ENCODE measurements at places on chromosomes 5 and 9. TPM values are rescaled to one million over a fixed set of nuclear protein-coding genes. Genes with fewer than 3 reads are reported as not detected.

SREK1 gene
- total RNA-seq, result 99.6 TPM

ZNF454 gene
- total RNA-seq, result not detected

PCDHB4 gene
- total RNA-seq, result not detected

SLIT3 gene
- total RNA-seq, result not detected

IRX2 gene
- total RNA-seq, result not detected

DRD1 gene
- total RNA-seq, result not detected

SLC6A18 gene
- not detected for total RNA-seq

DNA sequence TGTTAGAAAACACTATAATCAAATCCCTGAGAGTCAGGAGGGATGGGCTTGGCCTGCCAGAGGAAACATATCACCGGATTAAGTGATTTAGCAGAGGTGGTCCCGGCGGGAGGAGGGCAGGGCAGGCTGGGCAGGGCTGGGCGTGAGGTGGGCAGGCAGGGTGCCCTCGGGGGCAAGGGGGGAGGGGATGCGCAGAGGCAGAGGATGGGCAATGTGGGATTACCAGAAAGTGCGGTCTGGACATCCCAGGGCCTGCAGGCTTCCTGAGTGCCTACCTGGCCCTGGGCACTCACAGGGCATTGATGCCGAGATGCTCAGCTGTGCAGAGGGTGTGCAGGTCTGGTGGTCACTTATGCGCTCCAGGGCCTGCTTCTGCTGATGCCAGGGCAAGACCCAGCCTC, 115.2 kb downstream of the ADAMTS2 start:
- DNase-seq, result no peak

- no peak for DNase-seq
Measured at GRCh38 chr5:134840811-134841210, 5.0 kb upstream of the C5orf24 start.

- no peak for DNase-seq
Measured at GRCh38 chr9:78904686-78905085, 607.8 kb downstream of the PSAT1 start.

GRCh38 chr9:127170103-127170502, 47.7 kb upstream of the ANGPTL2 start:
- DNase-seq, result no peak

- DNase-seq, result no peak
Measured at GRCh38 chr9:76379494-76379893, 14.7 kb downstream of the RFK start.

DNA sequence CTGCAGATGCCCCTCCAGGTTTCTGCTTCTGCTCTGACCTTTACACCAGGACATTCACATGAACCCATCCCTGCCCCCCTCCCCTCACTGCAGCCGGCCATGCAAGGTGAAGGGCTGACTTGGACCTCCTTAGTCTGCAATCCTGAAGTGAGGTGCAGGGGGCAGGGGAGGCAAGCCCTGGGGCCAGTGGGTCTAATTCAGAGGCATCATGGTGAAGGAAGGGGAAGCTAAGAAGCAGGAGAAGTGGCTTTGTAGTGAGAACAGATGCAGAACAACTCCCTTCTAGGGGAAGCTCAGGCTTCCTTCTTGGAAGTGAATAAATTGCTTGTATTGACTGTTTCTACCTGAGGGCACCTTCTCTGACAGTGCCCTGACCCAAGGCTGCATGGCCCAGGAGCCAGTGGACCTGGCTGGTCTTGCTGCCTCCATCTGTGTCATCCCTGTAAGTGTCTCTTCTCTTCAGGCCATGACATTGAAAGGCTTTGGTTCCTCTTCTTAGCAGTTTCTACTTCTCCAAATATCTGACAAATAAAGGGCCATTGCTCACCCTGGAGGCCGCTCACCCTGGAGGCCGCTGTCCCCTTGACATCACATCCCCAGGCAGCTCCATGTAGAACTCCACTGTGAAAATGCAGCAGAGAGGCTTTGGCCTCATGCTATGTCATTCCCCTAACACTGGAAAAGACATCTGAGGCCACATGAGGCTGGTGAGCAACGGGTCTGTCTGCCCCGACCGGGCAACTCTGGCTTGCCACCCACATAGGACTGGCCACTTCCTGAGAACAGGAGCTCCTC, 55.3 kb downstream of the GADD45G start:
- no peak for DNase-seq

- DNase-seq, result no peak
Measured at GRCh38 chr5:169697511-169697890, 60.4 kb downstream of the DOCK2 start.

GRCh38 chr5:179321206-179321987, 23.9 kb downstream of the ADAMTS2 start:
- DNase-seq, result no peak

DNA sequence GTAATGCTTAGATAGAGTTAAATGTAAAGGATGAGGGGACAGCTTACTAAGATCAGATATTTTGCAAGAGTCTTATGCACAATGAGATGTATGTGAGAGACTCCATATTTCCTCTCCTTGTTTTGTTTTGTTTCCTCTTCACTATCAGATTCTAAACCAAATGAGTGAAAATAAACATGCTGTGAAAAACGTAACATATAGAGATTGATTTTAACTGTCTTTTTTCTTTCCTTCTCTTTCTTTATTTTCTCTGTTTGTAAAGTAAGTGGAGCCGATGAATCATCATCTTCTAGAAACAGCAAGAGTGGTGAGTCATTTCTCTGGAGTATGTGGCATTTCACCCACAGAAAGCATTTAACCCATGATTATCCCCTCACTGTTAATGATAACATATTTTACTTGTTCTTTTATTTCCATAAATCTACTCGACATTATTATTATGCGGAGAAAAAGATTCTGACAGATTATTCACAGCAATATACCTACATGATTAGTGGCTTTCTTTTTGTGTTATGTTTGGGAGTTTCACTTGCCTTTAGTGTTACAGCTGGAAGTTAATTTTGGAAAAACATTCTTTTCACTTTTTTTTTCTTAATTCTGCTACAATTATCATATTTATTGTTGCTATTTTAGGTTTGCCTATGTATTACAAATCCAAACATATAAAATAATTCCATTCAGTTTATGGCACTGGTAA, 2.1 kb upstream of the ANXA1 start:
- DNase-seq, result no peak

DNA sequence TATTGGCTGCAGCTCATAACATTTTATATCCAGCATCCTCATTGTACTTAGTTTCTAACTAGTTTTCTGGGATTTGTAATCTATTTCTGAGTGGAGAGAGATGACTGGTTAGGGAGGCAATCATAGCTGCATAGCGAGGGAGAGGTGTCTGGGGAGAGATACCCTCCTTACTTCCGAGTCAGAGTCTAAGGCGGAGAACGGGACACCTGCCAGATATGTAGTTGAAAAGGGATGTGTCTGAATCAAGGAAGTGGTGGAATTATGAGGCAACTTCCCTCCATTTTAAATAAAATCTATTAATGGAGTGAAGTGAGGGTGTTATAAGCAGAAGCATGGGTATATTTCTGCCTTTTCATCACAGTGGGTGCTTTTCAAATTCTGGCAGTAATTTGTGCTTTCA, 126.5 kb downstream of the MAST4 start:
- no peak for DNase-seq

DNA sequence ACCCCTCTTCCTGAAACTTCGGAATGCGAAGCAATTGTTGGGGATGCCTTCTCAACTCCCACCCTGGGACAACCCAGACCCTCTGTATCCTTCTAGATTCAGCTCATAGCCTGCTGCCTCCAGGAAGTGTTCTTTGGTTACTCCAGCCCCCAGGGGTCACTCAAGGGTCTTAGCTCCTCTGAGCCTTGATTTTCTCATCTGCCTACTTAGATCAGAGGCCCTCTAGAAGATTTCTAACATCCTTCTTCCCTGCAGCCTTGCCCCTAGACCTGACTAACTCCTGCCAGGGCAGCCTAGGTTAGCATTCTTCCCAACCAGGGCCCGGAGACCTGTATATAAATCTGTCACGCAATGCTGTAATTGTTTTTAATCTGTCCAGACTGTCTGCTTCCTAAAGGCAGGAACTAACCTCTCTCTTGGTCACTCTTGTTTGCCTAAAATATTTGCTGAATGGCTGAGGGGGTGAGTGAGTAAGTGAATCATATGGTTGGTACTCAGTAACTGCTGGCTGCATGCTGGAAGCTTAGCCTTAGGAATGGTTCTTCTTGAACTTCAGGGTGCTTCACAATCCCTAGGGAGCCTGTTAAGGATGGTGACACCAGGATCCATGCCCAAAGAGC, 8.2 kb downstream of the GALNT10 start:
- DNase-seq, result peak; percentile 28

DNA sequence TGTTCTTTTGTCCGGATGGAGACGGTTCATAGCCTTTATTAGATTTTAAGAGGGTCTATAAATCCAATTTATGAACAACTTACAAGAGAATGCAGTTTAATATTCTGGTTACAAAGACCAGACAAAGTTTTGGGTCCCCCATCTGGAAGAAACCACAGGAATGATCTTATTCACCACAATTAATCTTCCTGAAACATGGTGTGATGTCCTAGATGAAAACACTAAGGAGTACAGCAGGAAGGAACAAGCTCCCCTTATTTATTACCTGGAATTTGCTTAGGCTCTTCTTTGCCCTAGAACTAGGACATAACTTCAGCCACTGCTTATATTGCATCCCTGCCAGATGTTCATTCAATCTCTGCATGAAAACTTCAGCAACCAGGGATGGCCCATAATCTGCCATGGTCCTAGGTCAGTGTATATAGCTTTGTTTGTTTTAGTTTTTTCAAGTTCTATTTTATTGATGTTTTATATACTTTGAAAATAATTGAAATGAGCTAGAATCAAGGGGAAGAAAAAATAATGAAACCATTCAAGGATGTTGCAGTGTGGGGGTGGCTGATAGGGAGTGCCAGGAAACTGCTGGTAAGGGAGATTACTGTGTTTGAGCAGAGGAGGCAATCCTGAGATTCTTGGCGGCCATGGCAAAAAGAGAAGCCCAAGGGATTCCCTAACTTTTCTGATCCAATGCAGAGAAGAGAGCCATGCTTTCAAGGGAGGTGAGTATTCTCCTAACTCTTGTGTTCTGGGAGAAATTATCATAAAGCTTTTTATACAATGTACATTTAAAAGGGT, 16.8 kb downstream of the TXNDC8 start:
- no peak for DNase-seq

GRCh38 chr5:112921833-112922817, at the start of gene REEP5:
Gene REEP5, minus strand, starts transcription at chr5:112922227. Its CDS starts 37 bp downstream, at chr5:112922190.
- DNase-seq, result peak; percentile 93

- no peak for DNase-seq
Measured at GRCh38 chr5:171888051-171888481, 102.4 kb downstream of the SMIM23 start.

GRCh38 chr9:91727316-91727861, 222.6 kb downstream of the ROR2 start:
- peak; percentile 20 for DNase-seq

DNA sequence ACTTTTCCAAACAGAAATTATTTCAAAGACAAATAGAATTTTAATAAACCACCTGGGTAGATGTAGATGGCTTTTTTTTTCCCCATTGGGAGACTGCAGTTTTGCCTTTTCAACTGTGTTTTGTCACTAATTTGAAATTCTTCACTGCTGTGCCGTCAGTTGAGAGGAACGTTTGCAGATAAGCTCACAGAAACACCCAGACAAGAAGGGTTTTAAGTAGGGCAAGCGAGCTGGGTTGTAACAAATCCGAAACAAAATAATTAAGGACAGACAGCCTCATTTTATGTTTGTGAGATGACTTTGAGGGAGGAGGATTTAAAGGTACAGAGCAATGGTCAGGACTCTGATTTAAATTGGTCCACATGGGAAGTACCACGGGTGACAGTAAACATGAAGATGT, 155.1 kb upstream of the NTRK2 start:
- DNase-seq, result no peak

DNA sequence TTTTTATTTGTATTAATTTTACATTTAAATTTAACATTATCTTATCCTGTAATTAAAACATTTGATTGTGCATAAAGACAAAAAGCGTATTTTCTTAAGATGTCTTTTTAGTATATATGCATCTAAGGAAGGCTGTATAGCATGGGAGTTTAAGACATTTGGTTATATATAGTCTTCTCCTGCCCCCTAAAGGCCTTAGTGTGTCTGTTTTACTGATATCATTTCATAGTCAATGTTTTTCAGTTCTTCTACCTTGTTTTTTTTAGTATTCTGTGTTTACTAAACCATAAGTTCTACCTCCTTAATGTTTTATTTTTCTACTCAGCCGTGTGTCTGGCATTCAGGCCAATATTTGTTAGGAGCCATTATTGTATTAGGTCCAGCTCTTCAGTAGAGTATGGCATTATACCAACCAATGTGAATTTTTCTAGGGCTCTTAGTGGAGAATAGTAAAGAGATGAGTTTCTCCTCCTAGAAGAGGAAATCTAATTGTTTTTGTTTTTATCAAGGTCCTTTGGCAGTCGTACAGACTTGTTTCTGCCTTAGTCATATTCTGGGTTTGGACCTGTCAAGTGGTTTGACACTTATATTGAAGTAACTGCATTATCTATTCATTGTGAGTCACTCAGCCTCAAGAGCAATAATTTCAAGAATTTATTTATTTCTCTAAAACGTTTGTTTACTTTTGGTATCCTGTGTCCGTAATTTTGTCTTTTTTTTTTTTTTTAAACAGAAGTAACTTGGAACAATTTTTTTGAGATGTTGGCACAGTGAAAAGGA, 74.8 kb downstream of the SLF1 start:
- DNase-seq, result no peak

GRCh38 chr5:74034733-74035132, 408.7 kb downstream of the ARHGEF28 start:
- DNase-seq, result no peak

DNA sequence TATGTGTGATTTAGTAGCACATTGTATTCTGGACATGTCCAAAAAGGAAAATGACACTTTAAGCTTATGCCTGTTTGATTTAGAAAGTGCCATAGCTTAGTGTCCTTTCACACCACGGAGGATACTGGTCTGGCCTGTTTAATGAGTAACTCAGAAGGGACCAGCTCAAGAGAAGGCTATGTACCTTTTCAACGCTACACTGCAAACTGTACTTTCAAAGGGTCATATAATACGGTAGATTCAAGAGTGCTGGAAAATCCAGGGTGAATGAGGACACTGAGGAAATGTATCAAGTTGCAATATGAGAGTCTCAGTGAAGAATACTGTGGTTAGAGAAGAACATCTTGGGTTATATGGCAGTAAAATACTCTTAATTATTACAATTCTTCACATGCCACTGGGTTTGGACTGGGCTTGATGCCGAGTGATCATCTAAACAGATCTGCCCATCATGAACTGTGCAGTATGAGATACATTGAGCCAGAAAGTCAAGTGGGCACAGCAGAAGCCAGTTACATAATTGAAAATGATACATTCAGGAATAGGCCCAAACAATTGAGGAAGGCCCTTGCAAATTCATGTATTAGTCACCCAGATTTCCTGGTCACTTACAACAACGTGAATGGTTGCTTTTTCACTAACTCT, 1211.5 kb upstream of the CDH9 start:
- no peak for DNase-seq

DNA sequence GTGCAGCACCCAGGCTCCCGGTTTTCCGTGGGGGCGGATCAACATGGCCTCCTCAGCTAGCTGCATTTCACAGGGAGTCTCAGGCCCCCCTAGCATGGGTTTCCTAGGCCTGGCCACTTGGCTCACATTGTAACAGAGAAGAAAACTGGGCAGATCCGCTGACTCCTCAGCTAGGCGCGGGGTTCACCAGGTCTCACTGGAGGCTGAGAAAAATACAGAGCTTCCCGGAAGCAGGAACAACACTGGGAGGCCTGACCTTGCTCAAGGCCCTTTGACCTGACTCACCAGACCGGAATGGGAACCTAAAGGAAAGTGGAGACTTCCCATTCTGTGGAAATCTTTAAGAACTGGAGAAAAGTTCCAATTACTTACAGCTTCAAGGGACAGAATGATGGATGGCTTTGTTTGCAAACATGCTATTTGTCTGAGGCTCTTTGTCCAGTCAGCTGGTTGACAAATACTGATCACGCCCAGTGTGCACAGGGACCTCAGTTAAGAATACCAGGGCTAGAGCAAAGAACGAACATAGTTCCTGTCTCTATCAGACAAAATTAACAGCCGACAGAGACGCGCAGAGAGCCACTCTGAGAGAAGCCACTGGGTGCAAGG, 88.7 kb upstream of the LRRTM2 start:
- no peak for DNase-seq

Data from Calu3 (cell line).